ENCODE measurements at places on chromosomes 13 and 19.

DNA sequence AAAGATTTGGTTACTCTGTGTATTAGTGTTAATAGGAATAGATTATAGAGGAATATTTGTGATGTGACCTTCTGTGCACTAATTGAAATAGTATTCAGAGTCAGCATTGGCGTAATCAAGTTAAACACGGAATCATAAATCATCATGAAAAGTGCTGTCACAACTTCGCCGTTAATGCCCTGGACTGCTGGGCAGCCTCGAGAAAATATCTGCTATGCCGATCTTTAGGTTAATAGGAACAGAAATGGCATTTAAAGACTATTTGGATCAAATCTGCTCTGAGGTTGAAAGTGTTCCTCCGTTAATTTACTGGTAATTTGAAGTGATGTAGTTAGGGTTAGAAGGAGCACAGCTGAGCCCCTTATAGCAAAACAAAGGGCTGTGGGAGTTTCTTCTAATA lies 219.0 kb downstream of the MZT1 start:
- no peak for DNase-seq

GRCh38 chr13:40922437-40923040 lies 96.6 kb downstream of the ELF1 start:
- no peak for DNase-seq

DNA sequence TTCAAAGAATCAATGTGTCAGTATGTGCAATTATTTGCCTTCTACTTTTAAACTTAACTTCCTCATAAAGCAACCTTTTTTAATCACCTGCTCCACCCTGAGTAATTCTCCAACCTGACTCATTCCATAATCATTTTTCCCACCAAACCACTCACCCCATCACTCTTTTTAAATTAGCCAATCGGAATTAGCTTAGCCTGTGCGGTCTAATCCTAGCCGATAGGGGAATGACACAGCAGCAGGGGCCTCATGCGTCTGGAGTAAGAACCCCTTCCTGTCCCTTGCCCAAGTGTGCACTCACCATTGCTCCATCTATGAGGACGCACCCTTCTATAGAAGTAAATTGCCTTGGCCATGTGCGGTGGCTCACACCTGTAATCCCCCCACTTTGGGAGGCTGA lies 27.4 kb upstream of the ZNF83 start:
- DNase-seq: no peak

DNA sequence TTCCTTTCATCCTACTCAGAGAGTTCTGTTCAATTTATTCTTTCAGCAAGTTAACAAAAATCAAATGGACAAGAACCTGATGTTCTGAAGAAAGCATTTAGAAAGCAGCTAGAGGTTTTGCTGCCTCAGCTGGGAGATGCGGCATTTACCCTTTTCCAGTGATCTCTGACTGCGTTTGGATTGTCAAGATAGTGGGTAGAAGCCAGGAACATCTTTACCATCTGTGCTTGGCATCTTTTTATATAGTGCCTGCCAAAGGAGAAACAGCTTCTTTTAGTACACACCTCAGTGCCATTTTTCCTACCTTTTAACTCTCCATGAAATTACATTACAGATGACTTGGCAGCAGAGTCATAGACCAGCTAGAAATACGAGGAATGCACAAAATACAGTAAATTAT lies 680.8 kb downstream of the SLITRK1 start:
- no peak for DNase-seq

- DNase-seq: no peak
These were observed 174.3 kb upstream of the NBEA start for GRCh38 chr13:34767778-34768177.

- no peak for DNase-seq
These were observed 293.3 kb upstream of the MAB21L1 start for GRCh38 chr13:35769812-35770211.

DNA sequence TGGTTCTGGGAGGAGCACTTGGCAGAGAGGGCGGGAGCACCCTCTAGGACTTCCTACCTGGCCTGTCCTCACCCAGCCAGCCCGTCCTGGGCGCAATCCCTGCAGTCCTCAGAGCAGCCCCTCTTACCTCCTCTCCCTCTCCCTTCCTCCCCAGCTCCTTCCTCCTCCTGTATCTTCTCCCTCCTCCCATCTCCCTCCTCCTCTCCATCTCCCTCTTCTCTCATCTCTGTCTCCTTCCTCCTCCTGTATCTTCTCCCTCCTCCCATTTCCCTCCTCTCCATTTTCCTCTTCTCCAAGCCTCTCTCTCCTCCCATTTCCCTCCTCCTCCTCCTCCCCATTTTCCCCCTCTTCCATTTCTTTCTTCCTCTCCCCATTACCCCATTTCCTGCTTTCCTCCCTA lies 89.8 kb downstream of the RYR1 start:
- DNase-seq: no peak

DNA sequence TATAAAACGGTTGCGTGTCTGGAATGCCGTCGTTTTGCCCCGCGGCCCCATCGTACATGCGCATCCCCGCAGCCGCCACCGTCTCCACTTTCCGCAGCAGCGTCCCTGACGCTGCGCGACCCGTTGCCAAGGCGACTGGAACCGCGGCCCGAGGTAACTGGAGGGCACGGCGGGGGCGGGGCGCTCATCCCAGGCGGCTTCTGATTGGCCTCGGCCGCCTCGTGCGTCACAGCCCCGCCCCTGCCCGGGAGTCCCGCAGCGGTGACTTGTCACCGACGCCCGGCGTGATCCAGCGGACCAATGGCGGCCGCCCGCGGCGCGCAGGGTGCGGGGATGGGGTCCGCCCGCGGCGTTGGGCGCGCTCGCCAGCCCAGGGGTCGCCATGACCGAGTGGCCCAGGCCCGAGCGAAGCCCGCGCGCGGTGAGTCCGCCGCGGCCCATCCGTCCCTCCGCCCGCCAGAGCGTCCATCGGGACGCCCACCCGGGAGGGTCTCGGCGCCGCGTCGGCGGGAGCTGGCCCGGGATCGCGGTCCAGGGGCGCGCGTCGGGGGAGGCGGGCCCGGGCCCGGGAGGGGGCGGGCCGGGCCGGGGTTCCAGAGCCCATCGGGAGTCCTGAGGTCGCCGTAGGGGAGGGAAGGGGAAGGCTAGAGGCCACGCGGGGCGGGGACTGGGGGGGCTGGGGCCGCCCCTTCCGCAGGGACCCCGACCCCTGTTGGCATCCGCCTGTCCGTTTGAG lies at the start of gene ZSCAN1:
Gene ZSCAN1 (plus strand): TSS at position 285 of the 736 bp plus-strand sequence. CDS start 3,812 bp downstream, outside the sequence.
- DNase-seq: no peak

GRCh38 chr19:1429750-1430149 lies 8.4 kb upstream of the RPS15 start:
- DNase-seq: no peak

GRCh38 chr19:11451871-11452619 lies 16.6 kb downstream of the PRKCSH start:
- no peak for DNase-seq

GRCh38 chr19:35144259-35144599 lies 1.2 kb downstream of the FXYD7 start:
- DNase-seq: no peak

- no peak for DNase-seq
These were observed 40.2 kb downstream of the RFXAP start for GRCh38 chr13:36859259-36859658.

DNA sequence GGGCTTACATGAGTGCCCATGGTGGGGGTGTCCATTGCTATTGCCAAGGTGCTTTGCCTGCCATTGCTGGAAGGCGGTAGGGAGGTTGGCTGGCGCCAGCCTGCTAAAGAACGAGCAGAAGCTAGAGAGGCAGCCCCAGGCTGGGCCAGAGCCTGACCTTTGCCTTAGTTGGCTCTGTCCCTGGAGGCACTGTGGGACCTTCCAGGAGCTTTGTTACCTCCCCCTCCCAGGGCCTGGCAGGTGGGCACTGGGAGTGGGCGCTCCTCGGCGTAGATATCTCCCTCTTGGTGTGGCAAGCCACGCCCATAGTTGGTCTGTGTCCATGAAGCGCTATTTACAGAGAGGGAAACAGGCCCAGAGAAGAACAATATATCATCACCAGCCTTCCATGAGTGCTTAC lies 2.3 kb upstream of the SLC25A42 start:
- no peak for DNase-seq

DNA sequence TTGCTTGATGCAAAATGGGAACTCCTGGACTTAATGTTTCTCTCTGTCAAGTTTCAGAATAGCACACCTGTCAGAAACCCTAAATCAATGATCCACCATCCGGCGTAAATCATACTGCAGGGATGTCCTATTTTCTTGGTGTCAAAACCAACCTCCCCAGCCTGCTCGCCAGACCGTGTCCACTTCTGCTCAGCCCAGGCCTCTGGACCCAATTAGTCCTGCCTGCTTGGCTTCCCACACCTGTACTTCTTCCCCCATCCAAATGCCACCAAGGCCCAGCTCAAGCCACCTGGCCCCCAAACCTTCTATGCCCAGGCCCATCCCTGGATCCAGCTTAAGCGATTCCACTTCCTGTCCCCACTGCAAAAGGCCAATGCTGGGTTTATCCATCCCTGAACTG lies 25.1 kb upstream of the PEPD start:
- no peak for DNase-seq

DNA sequence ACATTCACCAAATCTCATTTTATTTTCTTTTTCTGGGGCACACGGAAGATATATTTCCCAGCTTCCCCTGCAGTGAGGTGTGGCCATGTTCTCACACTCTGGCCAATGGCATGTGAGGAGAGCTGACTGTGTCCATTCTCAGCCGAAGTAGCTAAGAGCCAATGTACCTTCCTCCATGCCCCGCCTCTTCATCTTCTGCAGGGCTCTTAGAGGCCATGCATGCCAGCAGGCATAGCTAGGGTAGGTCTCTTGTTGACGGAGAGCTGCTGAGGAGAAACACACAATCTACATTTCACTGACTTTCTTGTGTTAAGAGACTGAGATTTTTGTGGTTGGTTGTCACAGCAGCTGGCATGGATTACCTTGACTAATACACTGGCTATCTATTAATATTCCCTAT lies 9.8 kb upstream of the MICU2 start:
- no peak for DNase-seq

- DNase-seq: no peak
These were observed 30.5 kb upstream of the COX7A1 start for GRCh38 chr19:36182612-36183244.

DNA sequence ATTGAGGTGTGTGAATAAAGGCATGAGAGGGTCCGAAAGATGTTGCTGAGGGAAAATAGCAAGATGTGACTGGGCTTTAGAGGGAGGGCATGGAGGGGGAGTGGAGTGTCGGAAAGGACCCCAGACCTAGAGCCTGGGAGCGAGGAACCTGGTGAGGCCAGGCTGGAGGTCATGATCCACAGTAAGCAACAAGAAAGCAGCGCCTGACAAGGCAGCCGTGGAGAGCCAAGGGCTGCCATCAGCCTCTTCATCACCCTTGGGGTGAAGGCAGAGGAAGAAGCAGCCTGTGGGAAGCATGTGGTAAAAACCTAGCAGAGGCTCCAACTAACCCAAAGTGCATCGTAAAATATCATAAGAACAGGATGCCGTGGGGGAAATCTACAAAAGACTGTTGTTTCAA lies 162.8 kb upstream of the SOX1 start:
- no peak for DNase-seq

GRCh38 chr13:100209857-100210825 lies 121.2 kb downstream of the PCCA start:
- no peak for DNase-seq

DNA sequence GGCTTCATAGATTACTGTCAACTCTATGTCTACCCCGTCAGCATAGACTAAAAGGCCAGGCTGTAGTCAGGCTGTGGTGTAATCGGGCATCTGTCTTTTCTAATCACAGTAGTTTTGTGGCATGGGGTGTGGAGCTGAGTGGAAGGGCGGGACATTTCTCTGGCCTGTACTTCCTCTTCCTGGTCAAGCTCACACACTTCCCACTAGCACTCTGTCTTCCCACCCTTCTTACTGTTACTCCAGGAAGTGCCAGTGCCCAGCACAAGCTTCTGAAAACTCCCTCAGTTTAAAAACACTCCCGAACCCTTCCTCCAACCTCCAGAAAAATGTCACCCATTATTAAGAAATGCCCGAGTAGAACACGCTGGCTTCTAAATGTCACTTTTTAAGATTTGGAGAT lies 229.8 kb downstream of the KLF5 start:
- no peak for DNase-seq

DNA sequence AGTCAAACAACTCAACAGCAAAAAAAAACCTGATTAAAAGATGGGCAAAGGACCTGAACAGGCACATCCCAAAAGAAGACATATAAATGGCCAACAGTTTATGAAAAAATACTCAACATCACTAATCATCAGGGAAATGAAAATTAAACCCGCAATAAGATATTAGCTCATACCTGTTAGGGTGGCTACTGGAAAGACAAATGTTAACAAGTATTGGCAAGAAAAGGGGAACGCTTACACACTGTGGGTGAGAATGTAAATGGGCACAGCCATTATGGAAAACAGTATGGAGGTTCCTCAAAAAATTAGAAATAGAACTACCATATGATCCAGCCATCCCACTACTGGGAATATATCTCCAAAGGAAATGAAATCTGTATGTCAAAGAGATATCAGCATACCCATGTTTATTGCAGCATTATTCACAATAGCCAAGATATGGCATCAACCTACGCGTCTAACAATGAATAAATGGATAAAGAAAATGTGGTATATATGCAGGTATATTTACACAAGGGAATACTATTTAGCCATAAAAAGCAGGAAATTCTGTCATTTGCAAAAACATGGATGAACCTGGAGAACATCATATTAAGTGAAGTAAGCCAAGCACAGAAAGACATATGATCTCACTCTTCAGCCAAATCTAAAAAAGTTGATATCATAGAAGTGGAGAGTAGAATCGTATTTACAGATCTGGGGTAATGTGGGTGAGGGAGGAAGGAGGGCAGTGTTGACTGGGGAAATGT lies 2.3 kb downstream of the ZNF780A start:
- DNase-seq: no peak

DNA sequence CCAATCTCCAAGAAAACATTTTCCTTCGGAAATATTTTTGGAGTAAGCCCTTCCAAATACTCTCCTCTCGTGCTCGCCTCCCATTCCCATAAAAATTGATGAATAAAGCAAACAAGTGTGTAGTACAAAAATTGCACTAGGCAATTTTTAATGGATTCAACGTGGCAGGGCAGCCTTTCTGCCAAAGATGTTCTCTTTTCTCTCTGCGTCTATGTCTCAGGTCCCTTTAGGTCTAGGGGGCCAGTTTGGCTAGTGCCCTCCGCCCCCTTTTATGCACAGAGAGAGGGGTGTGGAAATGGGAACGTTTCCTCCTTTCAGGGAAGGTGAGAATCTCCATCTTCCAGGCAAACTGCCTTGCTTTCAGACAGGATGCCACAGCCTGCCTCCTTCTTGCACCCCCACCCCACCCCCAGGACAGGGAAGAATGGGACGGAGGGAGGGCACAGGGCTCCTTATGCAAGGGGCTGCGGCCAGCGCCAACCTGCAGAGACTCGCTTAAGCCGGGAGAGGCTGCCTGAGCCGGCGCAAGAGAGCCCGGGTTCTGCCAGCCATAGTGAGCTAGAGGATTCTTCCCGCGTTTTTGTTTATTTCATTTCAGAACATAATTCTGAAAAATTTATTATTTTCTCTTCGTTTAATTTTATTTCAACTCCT lies 2.7 kb upstream of the ZIC2 start:
- no peak for DNase-seq

- no peak for DNase-seq
These were observed 620.6 kb downstream of the GPC6 start for GRCh38 chr13:93847162-93847561.

All from DND-41 (cell line).